Thyroid gland (tissue), 4 donors: ENCODE measurements at places on chromosomes 16 and 17. TPM values are rescaled to one million over a fixed set of nuclear protein-coding genes. Genes with fewer than 3 reads are reported as not detected.

SCIMP gene
- total RNA-seq, result not detected

CBLN1 gene
- total RNA-seq, result not detected

KRT20 gene
- not detected for total RNA-seq

TOX3 gene
- total RNA-seq, result not detected
